ENCODE measurements at places on chromosomes 11 and 22.

DNA sequence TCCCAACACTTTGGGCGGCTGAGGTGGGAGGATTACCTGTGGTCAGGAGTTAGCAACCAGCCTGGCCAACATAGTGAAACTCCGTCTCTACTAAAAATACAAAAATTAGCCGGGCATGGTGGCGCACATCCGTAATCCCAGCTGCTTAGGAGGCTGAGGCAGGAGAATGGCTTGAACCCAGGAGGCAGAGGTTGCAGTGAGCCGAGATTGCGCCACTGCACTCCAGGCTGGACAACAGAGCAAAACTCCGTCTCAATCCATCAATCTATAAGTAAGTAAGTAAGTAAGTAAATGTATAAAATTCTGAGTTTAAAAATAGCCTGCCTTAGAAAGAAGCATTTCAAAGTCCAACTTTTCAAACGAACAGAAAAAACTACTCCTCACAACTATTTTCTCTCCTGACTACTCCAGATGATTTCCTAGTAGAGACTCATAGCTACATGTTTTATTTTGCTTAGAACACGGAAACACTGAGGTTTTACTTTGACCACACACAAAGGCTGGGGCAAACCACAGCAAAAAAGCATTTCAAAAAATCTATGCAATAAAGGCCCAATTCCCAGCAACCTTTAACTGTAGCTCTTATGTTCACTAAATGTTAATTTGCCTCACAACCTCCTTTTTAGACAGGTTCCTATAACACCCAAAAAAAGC is 16.3 kb downstream of the SPTY2D1 start:
- DNase-seq: no peak

DNA sequence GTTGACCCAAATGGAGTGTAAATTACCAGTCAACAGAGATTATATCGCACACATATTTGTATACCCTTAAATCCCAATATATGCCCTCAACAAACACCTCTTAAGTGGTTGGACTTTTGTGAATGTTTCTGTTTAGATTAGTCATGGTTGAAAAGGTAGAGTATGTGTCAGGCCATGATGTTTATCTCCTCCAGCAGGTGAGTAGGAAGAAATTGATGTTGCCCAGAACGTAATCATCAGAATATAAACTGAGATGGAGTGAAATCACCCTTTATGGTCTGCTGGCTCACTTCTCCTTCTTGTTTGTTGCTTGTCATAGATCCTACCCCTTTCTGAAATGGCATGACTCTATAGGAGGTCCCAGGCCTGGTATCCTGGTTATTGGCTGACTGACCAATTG is 431.8 kb downstream of the ETS1 start:
- no peak for DNase-seq

GRCh38 chr11:120212259-120212878 is 1.5 kb downstream of the OAF start:
- DNase-seq: no peak

GRCh38 chr11:20226933-20227332 is 66.7 kb upstream of the DBX1 start:
- no peak for DNase-seq

GRCh38 chr11:113519989-113520613 is 44.9 kb upstream of the DRD2 start:
- peak; percentile 15 for DNase-seq

Data from activated CD8-positive, alpha-beta memory T cell treated with anti-CD3 and anti-CD28 coated beads, Interleukin-2, amount 50 U/mL, for 48 hours (primary cell).